ENCODE measurements at places on chromosomes 2 and 18.

DNA sequence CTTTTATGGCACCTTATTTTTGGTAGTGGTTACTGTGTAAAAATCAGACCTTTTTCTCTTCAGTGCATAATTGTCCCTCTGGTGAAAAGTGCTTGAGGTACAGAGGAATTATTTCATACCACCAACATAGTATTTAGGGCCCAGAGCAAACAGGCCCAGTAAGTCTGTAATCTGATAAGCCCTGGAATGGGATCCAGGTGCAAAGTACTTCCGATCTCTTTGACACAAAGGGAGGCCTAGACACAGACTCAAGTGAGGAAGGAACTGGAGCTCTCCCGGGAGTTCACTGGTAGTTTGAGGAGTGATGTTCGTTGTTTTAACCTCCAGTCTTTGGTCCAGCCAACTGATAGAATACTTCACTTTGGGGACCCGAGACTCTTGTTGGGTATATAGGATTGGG lies 57.4 kb downstream of the RAB31 start:
- DNase-seq, result no peak

- no peak for DNase-seq
Measured at GRCh38 chr2:12555012-12555645, 161.6 kb upstream of the TRIB2 start.

GRCh38 chr18:26482569-26482968 lies 65.8 kb downstream of the KCTD1 start:
- no peak for DNase-seq

DNA sequence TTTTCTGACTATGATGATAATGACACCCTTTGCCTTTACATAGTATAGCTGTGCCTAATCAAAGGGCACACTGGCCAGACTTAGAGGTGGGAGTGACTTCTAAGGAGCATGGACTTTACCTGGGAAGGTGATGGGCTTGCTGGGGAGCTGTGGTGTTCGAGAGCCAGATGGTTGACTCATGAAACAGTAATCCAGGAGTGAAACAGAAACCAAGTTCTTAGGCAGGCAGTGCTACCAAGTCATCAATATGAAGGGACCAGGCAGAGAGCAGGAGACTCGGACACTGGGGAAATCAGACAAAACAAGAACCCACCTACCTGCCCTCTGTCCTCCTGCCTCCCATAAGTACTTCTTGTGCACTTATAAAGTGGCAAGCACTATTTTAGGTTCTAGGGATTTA lies 430.4 kb downstream of the DLGAP1 start:
- DNase-seq, result no peak

DNA sequence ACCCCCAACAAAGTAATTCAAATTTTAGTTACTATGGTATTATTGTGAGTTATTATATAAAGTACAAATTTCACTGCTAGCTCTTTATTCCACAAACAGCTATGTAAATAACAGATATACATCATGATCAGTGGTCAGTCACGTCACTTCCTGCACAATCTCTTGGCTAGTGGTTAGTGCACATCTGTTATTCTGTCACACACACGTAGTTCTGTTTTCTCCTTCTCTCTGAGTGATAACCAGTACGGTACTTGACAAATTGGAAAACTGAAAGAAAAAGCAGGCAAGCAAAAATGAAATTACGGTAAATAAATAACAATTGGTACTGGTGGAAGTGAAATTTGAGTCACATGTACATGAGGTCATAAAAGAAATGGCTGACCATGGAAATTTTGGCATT lies 728.7 kb downstream of the CCDC85A start:
- DNase-seq, result no peak

- no peak for DNase-seq
Measured at GRCh38 chr2:115374981-115375380, 932.5 kb downstream of the DPP10 start.

DNA sequence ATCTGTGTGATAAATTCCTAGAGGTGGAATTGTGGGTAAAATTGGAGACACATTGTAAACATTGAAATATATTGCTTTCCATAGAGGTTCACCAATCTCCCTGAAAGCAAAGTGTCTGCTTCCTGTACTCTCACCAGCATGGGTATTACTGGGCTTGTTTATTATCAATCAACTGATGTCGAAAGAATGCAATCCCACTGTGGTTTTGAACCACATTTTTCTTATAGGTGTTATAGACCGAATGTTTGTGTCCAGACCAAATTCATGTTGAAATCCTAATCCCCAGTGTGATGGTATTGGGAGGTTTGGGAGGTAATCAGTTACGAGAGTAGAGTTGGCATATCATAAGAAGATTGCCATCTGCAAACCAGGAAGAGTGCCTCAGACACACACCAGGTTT lies 1212.4 kb downstream of the LRP1B start:
- no peak for DNase-seq

- DNase-seq, result no peak
Measured at GRCh38 chr2:209445485-209445884, 21.6 kb downstream of the MAP2 start.

DNA sequence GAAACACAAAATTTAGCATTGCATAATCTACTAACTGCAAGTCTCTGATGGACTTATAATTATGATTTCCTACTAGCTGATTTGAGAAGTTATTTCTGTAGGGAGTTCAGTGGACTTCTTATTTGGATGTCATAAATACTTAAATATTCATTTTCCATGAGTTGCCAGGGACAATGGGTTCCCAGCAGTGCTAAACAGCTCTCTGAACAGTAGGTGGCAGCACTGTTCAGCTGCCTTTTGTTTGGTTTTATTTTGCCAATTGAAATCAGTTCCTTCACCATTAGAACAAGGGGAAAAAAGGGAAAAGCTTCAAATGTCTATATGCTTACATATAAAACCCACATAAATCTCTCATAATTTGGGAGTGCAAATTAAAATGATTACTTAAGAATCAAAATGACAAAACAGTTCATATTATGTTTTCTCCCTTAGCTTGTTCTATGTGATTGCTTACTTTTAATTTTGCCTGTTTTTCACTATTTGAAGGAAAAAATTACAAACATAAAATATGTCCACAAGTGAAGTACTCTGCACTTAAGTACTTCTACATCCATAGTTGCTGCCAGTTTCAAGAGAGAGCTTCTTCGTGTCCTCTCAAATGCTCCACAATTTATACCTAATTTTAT lies 898.9 kb downstream of the CPS1 start:
- DNase-seq, result no peak

DNA sequence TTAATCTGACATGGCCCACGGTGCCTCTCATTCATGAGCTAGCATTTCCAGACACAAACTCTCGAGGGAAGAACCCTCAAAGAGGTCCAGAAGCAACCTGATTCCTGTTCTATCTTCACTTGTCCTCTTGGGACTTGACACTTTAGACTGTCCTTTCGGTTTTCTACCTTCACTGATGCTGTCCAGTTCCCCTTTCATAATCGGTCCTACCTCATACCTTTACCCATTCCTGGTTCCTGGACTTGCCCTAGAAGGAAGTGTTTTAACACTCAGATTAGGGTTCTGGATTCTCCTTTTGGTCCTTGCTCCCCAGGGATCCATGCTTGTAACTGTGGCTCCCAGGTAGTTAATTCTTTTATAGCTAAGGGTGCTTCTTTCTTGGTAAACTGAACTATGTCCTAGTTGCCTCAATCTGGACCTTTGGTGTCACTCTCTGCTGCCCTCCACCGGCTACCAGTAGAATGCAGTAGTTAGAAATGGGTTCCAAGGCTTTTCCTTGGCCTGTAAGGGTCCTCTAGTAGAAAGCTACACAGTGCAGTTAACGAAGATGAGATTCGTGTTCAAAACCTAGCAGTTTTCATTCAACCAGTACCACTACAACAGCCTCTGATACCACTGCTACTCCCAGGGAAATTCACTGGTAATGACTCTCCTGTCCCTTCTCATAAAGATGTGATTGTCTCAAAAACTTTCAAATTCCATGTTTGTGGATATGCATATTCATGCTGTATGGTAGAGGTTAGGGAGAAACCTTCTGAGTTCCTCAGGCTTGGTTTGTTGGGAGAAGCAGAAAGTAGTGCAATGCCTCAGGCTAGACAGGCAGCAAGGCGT lies 178.1 kb upstream of the CYP26B1 start:
- DNase-seq, result no peak

- DNase-seq, result no peak
Measured at GRCh38 chr2:222000326-222000725, 298.5 kb downstream of the PAX3 start.

DNA sequence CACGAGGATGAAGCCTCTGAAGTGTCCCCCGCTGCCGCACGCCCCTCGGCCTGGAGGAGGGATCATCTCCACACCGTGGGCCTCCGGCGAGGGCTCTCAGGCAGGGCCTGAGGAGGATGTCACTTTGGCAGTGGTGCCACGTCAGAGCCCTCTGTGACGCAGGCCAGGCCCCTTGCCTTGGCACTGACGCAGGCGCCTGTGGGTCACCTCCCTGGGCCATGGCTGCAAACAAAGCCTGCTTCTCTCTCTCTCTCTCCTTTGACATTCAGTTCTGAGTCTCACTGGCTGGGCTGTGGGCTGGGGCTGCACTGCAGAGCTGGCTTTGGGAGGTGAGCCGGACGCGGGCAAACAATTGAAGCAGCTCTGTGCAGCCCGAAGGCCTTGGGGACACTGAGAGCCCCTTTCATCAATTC lies 273.7 kb downstream of the TWIST2 start:
- no peak for DNase-seq

GRCh38 chr2:59816075-59816474 lies 737.4 kb downstream of the BCL11A start:
- no peak for DNase-seq

DNA sequence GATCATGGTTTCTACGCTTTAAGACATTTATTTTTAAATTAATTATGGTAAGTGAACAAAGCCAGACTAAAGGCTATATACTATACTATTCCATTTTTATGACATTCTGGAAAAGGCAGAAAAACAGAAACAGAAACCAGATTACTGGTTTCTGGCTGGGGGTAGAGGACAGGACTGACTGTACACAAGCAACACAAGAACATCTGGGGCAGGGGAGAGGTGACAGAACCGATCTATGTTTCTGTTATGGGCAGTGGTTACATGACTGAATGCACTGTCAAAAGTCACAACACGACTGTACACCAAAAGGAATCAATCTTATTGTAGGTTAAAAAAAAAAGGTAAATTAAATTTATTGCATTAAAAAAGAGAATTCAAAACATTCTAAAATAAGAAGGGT lies 64.7 kb downstream of the PTPN2 start:
- no peak for DNase-seq

DNA sequence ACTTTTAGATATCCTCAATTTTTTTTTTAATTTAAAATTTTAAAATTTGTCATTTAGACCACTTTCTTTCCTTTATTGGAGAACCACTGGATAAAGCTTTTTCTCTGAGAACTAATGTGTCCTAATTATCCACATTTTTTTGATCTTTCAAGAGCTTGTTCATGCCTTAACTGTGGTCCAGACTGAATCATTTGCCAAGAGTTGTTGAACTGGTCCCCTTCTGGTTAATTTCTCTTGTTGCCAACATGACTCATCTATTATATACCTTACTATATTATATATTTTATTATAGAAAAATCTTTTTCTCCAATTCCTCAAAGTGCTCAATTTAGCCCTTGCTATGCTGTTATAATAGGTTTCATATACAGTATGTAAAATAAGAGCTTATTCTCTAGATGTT lies 53.1 kb upstream of the TMEM87B start:
- DNase-seq, result no peak

DNA sequence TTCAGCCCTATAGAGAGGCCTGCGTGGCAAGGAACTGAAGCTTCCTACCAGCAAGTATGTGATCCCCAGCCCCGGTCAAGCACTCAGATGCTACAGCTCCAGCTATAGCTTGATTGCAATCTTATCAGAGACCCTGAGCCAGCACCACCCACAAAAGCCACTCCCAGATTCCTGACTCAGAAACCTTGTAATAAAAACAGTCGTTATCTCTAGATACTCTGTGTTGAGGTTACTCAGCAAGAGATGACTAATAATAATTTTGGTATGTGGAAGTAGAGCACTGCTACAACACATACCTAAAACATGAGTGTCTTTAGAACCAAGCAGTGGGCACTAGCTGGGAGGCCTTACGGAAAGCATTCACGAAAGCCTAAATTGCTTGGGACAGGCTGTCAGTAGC lies 216.9 kb downstream of the UXS1 start:
- no peak for DNase-seq

DNA sequence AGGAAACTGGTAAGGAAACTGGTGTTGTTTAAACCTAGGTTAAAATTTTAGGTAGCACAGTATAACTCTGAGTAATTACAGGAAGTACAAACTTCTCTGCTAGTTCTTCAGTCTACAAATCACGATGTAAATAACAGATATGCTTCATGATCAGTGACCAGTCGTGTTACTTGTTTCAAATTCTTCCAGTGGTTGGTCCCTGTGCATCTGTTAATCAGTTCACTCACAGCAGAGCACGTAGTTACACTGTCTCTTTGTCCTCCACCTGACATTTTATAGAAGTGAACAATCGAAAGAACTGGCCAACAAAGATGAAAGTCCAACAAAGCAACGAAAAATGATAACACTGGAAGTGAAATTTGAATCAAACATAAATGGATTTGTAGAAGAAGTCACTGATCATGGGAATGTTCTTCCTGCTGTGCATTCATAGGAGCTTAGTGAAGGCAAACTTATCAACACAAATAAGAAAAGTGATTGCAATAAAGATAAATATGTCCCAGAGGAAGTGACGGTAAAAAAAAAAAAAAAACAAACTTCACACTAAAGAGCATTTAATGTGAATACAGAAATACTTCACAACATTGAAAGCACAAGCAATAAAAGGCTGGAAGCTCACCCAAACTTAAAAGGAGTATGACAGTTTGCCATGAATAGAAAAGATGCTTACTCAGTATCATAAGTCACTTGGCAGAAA lies 7.0 kb downstream of the EIF2AK2 start:
- DNase-seq, result no peak

GRCh38 chr2:237590272-237591140 lies at the start of gene RAB17:
Gene RAB17, minus strand, starts transcription at chr2:237590734. Its CDS starts 4,580 bp downstream, at chr2:237586154.
- no peak for DNase-seq

DNA sequence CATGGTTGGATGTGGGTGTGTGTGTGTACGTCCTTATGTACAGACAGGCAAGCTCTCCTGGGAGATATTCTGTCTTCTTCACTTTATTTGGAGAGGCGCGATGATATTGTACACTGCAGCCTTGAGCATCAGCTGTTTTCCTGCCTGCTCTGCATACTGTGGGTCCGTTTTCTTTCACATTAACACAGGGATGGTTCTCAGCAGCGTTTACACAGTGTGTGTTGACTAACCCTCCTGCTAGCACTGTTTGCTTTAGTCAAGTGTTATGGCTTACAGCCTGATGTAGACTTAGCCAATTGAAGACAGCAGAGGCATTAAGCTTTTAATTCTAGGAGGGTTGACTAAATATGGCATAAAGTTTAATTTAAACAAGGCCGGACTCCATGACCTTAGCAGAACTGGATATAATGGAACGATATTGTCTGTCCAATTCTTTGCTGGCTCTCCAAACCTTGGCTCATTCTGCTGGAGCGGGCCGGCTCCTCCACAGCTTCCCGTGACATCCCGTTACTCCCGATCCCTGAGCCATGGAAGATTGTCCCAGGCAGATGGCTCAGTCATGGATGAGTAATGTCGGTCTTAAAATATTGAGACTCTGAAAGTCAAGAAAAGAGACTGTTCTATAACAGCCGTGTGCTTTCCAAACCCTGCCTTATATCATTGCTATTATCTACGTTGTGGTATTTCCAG lies 134.7 kb downstream of the TPGS2 start:
- no peak for DNase-seq

- no peak for DNase-seq
Measured at GRCh38 chr2:68905116-68905515, 33.9 kb upstream of the BMP10 start.

- no peak for DNase-seq
Measured at GRCh38 chr2:238851761-238852160, 3.9 kb downstream of the TWIST2 start.

- no peak for DNase-seq
Measured at GRCh38 chr2:20190876-20191713, 33.8 kb downstream of the SDC1 start.
